ENCODE measurements at places on chromosomes 1 and 21.

GRCh38 chr1:101257500-101258325 lies 20.9 kb downstream of the S1PR1 start:
- DNase-seq: no peak

DNA sequence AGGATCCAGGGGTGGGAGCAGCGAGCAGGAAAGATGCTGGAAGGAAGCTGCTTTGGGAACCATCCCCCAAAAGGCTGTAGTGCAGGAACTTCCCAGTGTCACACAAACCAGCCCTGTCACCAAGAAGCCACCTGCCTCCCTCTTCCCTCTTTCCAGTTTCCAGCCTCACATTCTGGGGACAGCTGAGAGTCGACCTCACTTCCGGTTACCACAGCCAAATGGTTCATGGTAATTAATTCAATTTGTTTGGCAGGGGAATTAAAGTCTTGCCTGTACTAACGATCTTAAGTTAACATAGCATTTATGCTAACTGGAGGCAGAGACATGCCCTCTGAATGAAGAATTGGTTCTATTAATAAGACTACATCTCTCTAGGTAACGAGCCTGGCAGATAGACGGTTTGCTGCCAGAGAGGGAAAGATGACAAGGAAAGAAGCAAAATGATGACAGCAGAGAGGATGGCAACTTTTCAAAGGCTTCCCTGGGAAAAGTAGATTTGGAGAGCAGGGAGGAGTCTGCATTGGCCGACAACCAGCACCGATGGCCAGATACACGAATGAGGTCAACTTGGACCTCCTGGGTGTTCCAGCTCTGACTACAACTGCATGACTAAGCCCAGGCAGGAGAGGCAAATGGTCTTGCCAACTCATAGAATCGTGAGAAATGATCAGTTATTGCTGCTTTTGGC lies 64.1 kb downstream of the TMCO4 start:
- DNase-seq: no peak

- DNase-seq: no peak
Measured at GRCh38 chr1:209265301-209265700, 318.2 kb upstream of the CAMK1G start.

- DNase-seq: no peak
Measured at GRCh38 chr1:162732566-162733335, 57.8 kb upstream of the HSD17B7 start.

GRCh38 chr1:2031546-2032540 lies 12.7 kb downstream of the GABRD start:
- DNase-seq: peak; percentile 50

GRCh38 chr1:25022361-25023189 lies 92.5 kb upstream of the RUNX3 start:
- DNase-seq: peak; percentile 48

DNA sequence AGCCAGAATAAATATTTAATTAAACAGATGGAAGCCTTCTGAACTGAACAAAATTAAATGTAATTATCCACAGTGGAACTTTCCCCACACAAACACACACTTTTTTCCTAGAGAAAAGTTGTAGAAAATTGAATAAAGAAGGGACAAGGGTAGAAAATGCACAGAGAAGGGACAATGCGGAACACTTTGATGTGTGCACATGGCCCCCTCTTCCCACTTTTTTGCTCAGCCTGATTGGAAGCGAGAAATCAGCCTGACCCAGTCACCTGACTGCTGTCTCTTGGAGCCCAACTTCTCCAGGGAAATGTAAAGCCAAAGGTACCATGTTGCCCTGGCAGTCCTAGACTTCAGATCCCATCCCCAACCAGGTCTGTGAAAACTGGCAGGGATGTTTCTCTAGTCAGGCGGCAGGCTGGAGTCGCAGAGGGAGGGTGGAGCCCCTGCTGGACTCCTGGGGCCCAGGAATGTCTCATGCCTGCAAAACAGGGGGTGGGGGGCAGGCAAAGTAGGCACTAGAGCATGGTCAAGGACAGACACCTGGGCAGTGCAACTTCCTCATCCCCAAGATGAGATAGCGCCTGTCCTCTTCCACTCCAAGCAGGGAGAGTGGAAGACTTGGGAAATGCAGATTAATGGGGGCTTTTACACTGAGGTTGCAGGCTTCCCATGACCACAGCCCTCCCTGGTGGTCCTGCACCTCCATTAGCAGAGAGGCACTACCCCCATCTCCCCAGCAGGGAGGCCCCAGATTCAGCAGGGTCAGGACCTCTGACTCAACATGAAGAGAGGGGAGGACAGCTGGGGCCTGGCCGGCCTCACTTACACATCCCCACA lies 2.8 kb downstream of the CERS2 start:
- DNase-seq: peak; percentile 31

DNA sequence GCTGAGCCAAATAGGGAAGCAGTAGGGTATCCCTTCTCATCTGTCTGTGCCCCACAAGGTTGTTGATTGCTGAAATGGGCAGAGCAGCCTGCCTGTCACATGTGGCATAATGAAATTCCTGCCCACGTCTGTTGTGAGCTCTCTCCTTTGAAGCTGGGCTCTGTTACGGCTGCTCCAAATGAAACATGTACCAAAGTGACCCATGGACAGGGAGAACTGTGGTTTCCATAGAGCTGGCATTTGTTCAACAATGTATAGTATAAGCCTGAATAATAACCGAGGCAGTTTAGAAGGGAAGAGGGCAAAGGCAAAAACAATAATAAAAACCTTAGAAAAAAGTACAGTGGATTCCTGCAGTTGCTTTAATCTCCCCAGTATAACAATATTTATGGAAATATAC lies 149.7 kb downstream of the LYPLAL1 start:
- no peak for DNase-seq

GRCh38 chr21:44919913-44920693 lies 596 bp downstream of the ITGB2 start:
- no peak for DNase-seq

GRCh38 chr1:226627924-226628611 lies 79.5 kb downstream of the STUM start:
- DNase-seq: no peak

DNA sequence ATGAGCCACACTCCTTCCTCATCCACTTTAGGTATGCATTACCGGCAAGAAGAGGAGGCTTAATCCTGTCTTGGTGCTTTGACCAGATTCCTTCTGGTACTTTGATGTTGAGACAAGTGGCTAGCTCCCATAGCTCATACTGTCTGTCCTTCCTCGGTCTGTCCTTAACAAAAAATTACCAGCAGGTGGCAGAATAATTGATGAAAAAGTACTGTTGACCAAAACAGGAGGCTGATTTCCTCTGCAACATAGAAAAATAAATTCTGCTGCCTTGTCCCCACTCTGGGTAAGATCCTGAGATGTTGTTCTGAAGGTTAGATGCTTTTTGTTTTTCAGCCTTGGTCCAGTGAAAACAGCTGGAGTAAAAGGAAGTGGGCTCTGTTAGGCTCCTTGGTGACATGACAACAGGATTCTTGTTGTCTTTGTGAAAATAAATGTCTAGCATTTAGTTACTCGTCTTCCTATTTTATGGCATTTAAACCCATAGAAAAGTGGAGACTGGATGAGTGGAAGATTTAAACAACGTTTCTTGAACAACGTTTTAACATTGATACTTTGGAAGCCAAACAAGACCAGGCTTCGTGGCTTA lies 11.2 kb upstream of the HJV start:
- peak; percentile 56 for DNase-seq

GRCh38 chr1:86520789-86521521 lies 25.9 kb upstream of the CLCA4 start:
- DNase-seq: no peak

- no peak for DNase-seq
Measured at GRCh38 chr1:229948438-229948837, 118.6 kb upstream of the GALNT2 start.

DNA sequence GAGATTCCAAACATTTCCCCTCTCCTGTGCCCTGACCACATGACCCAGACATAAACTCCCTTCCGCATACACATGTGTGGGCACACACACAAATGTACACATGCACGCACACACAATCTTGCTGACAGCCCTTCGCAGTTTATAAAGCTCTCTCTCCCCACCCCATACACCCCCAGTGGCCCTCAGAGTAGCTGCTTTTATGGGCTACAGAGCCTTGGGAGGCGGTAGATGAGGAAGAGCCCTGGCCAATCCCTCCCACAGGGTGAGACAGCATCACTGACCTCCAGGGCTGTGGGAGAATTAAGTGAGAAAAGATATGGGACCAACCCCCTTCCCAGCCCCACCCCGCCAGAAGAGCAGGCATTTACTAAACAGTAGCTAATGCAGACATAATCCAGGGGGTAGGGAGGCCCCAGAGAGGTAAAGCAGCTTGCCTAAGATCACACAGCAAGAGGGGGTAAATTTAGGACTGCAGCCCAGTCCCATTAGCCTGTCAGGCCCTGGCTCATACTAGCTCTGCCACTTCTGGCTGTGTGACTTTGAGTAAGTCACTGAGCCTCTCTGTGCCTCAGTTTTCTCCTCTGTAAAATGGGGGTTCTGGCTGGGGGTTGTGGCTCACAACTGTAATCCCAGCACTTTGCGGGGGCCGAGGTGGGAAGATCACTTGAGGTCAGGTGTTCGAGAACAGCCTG lies 5.1 kb downstream of the SDC3 start:
- no peak for DNase-seq

- DNase-seq: no peak
Measured at GRCh38 chr1:112527266-112528010, 18.7 kb downstream of the WNT2B start.

- no peak for DNase-seq
Measured at GRCh38 chr1:212481438-212481767, 48.7 kb downstream of the NENF start.

- DNase-seq: no peak
Measured at GRCh38 chr1:164769486-164770130, 210.6 kb downstream of the PBX1 start.

- no peak for DNase-seq
Measured at GRCh38 chr1:30637183-30637980, 86.0 kb downstream of the MATN1 start.

GRCh38 chr21:45041351-45041805 lies 33.0 kb upstream of the ADARB1 start:
- DNase-seq: no peak

GRCh38 chr1:20028726-20029125 lies 41.3 kb upstream of the PLA2G5 start:
- DNase-seq: no peak

GRCh38 chr1:22789356-22789994 lies 78.8 kb downstream of the EPHB2 start:
- DNase-seq: peak; percentile 55

DNA sequence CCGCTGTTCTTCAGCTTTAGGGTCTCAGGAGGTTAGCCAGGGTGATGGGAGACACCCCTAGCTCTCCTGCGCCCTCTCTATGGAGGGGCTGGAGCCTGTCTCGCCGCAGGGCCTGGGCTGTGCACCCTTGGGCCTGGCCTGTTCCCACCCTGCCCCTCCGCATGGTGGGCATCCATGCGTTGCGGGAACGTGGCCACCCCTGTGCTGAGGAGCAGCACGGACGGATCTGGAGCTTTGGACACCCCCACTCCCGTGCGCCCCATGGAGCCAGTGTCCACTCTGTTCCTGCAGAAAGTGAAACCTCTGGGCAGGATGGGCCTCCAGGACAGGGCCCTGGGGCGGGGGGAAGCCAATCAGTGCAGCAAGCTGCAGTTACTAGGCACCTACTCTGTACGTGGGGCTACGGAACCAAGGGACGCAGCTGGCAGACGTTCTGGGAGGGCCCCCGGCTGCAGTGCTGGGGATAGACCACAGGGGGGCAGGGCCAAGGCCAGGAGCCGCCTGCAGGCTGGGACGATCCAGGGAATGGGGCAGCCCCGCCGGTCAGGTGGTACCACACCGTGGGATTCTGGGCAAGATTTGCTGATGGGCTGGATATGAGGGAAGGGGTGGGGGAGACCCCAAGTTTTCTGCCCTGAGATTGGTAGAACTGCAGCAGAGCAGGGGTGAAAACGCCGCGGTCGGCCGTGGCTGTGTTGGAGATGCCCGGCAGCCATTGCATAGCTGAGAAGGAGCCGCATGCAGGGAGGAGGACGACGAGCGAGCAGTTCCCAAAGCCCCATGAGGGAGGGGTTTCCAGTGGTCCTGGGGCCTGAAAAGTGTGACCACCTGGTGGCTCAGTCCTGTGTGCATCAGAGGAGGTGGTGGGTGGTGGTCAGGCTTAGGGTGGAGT lies 43.3 kb downstream of the TP73 start:
- DNase-seq: peak; percentile 73

GRCh38 chr1:87370544-87370943 lies 41.9 kb downstream of the LMO4 start:
- DNase-seq: no peak

DNA sequence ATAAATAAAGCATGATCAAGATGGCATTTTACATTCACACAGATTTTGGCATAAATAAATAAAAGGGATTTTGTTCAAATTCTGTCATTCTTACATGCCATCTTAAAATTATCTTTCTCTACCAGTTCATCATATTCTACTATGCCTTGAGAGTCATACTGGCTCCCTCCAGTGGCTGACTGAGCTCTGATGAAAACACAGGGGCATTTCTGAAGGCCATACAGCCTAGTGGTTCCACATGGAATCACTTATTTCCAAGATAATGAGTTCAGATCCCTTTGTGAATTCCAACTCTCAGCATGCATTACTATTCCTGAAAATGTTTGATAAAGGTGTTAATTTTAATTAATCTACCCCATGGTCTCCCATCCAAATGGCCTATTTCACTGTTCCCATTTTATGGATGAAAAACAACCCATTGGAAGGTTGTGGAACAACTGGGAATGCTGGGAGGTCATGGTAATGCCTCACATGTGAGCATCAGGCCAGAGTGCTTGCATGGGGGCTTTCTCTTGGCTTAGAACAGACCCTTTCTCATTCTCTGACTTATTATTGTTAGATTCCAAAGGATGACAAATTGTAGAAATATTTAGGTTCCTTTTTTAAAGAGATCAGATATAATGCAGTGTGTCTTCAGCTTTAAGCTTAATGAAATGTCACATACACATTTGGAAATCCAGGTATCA lies 622.4 kb upstream of the PKN2 start:
- DNase-seq: peak; percentile 75

DNA sequence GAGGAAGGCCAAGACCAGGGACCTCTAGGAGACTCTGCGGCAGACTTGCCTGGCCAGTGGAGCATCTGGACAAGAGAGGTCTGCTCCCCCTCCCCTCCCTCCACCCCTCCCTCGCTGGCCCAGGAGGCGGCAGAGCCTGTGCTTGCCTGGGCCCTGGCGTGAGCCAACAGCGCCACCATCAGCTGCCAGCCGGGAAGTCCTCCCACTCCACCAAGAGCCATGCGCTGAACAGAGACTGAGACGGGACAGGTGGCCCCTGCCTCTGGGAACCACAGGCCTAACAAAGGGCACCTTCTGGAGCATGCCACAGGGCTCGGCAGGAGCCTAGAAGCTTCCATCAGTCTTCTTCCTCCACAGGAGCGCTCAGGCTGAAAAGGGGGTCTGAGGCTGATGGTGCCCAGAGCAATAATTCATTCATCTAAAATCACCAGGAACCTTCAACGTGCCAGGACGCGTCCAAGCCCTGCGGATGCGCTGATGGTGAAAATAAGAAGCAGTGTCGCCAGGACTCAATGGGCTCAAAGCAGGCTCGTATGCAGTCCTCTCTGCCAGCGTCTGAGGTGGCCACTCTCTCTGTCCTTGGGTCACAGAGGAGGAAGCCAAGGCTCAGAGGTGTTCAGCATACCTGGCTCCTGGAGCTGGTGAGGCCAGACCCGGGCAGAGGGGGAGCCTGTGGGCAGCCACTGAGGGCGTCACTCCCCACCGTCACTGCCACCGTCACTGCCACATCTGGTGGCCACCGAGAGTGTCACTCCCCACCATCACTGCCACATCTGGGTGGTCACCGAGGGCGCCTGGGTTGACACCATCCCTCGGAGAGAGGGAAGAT lies 161.2 kb downstream of the NPHP4 start:
- peak; percentile 80 for DNase-seq
